GF-D8 (cell line): ENCODE measurements at places on chromosomes 7 and 10.
A peak's percentile ranks its signal among the peaks of the same experiment; 100 is the strongest.

GRCh38 chr7:156780724-156781455, 112.1 kb downstream of the LMBR1 start:
- DNase-seq: peak; percentile 13

DNA sequence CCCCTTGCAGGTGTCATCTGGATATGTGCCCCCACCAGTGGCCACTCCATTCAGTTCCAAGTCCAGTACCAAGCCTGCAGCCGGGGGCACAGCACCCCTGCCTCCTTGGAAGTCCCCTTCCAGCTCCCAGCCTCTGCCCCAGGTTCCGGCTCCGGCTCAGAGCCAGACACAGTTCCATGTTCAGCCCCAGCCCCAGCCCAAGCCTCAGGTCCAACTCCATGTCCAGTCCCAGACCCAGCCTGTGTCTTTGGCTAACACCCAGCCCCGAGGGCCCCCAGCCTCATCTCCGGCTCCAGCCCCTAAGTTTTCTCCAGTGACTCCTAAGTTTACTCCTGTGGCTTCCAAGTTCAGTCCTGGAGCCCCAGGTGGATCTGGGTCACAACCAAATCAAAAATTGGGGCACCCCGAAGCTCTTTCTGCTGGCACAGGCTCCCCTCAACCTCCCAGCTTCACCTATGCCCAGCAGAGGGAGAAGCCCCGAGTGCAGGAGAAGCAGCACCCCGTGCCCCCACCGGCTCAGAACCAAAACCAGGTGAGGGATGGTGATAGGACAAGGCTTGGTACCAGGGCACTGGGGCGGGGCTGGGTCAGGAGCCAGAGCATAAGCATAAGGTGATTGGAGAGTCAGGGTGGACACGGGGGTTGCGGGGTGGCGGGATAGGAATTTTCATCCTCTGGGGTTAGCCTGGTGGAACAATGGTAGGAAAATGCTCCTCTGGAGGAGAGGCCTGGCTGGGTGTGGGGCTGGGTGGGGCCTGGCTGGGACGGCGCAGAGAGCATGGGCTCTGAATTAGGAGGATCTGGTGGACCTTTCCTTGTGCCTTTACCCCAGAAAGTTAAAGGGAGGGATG, 1.9 kb downstream of the ZYX start:
- DNase-seq: no peak

GRCh38 chr10:120667276-120667675, 183.9 kb upstream of the WDR11 start:
- DNase-seq: no peak

DNA sequence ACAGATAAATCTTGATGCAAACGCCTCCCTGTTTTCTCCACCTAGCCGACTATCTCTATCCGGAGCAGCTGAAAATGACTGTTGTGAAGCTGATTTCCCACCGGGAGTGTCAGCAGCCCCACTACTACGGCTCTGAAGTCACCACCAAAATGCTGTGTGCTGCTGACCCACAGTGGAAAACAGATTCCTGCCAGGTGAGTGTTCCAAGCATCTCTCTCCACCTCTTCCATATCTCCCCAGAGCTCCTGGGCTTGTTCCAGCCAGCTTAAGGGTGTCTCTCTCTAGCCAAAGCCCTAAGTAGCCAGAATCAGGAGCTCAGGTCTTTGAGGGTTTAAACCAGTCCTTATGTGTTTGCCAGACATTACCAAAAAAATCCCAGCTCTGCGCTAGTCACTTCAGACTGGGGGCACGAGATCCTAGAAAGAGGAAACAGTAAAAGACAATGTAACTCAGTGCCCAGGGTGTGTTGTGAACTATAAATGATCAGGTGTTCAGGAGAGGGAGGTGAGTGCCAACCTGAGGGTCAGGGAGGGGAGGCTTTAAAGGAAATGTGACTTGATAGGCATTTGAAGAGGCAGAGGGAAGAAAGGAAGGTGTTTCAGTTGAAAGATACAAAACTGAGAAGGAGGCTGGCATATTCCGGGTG, 4.4 kb downstream of the PLAU start:
- no peak for DNase-seq

- no peak for DNase-seq
Observed at GRCh38 chr7:43824963-43825362, 44.4 kb downstream of the MRPS24 start.

GRCh38 chr10:45420453-45421192, 46.6 kb downstream of the ALOX5 start:
- peak; percentile 98 for DNase-seq

GRCh38 chr7:138893258-138893657, 87.9 kb downstream of the KIAA1549 start:
- DNase-seq: no peak

DNA sequence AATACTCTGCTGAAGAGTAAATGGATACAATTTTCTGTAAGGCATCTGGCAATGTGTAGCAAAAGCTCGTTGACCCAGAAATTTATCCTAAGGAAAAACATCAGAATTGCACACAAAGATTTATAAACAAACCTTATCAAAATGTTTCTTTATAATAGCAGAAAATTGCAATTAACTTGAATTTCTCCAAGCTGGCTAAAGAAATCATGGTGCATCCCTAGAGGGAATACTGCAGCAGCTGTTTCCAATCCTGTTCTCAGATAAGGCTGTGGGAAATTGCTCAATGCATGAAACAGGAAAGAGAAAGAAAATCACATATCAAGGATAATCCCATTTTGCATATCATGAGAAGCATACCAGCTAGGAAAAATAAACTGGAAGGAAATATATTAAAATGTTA, 18.7 kb downstream of the TACR2 start:
- DNase-seq: no peak

DNA sequence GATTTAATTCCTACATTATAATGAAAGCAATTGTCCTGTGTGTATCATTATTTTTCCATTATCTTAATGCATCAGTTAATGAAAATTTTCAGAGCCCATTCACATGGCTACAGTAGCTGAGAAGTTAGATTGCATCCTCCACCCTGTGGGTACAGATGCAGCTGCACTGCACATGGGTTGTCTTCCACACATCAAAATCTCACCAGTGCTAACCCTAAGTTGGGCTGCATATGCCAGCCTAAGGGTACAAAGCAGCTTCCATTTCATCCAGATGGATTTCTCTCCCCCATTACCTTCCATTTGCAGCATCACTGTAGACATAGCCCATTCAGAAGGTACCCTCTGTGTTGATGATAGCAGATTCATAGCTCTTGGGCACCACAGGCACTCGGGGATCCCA, 74.7 kb upstream of the WDR11 start:
- no peak for DNase-seq

DNA sequence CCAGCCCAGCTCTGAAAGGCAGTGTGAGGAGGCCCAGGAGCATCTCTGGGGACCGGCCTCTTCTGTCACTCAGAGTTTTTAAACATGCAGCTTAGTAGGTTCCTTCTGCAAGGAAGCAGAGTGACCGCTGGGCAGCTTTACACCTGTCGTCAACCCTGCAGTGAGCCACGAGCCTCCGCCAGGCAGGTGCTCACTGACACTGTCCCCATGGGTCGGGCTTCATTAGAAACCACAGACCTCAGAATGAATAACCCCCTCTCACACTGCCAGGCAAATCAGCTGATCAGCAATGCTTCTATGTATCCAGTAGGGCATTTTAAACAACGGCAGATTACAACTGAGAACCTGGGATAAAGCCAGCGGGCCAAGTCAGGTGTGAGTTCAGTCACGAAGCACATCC, 106.1 kb downstream of the MAD1L1 start:
- no peak for DNase-seq

- peak; percentile 74 for DNase-seq
Observed at GRCh38 chr10:63236113-63236935, 103.2 kb downstream of the NRBF2 start.

GRCh38 chr10:19046679-19047078, 1.9 kb upstream of the MALRD1 start:
- DNase-seq: no peak

DNA sequence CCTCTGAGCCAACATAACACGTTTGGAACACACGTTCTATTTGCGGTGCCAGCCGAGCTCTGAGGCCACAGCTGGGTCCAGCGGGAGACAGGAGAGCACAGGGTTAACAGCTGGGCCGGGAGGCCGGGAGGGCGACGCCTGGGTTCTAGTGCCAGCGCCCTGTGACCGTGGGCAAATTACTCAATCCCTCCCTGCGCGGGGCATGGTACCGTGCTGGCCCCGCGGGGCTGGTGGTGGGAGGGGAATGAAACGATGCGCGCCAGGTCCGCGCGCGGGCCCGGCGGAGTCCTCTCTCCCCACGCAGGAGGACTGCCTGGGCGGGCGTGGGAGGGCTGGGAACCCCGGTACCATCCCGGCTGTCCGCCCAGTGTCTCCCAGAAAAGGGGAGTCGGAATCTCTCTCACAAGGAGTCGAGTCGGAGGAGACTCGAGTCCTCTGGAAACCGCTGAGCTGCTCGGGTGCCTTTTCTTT, 30.4 kb downstream of the LEP start:
- DNase-seq: no peak

GRCh38 chr7:122965306-122965705, 30.2 kb downstream of the TAS2R16 start:
- DNase-seq: no peak

DNA sequence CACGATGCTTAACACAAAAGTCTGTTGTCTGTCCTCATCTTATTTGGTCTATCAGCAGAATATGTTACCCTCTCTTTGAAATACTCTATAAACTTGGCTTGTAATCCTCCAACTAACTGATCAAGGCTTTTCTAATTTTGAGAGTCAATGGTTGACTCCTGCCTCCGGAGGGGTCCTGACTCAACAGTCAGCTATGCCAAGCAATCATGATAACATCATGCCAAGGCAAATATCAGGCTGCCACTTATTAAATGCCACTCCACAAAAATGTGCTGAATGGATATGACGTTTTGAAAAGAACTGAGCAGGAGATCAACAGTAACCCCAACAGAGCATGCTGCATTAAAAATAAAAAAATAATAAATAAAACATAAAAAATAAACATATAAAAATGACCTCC, 116.1 kb downstream of the PARD3 start:
- no peak for DNase-seq

DNA sequence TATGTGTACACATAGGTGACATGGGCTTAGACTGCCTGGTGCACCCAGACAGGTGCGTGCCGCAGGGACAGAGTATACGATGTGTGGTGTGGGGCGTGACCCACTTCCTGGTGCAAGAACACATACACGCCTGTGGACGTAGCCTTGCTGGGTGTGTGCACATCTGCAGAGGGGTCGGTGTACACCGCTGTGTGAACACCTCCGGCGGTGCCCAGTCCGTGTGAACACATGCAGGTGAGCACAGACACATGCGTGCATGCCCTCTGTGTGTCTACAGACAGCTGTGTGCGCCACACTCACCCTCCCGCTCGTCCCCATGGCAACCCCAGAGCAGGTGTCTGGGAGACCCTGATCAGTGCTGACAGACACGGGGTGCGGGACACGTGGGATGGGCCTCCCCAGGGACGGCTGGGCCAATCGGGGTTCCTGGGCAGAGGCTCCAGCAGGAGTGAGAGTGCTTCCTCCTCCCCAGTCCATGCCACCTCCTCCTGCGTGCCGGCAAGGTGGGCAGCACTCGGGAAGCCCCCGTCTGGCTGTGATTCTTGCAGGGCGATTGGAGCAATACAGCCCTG, 23.4 kb downstream of the ELFN1 start:
- no peak for DNase-seq

DNA sequence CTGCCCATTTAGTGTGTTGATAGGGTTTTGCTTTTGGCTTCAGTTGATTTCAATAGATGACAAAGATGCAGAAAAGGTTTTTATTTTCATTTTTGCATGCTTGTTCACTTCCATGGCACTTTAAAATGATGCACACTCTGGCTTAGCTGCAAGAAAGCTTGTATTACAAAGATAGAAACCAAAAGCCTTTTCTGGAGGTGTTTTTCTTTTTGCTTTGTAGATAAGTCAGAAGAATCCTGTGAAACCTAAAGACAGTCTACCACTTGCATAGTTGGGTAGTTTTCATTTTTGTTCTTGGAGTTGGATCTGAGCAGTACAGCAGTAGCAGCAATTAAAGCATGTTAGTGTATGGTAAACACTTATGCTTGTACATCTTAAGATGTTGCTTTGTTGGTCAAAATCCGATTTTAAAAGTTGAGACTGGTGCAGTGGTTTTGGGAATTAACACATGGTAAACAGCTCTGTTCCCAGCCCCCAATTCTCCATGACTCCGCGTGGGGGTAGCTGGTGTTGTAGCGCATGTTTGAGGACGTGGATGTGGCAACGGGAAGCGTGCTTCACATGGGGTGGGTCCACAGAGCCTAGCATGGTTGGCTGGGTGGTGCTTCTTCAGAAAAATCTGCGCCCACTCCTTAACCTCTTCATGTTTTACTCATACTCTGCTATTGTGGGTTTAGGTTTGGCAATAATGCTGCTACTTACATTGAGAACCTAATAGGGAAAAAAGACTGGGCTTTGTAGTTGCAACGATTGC, 19.8 kb downstream of the CCNY start:
- no peak for DNase-seq

GRCh38 chr7:31408140-31408729, 67.7 kb upstream of the NEUROD6 start:
- DNase-seq: no peak

GRCh38 chr10:44742248-44742647, 168.9 kb upstream of the TMEM72 start:
- no peak for DNase-seq

DNA sequence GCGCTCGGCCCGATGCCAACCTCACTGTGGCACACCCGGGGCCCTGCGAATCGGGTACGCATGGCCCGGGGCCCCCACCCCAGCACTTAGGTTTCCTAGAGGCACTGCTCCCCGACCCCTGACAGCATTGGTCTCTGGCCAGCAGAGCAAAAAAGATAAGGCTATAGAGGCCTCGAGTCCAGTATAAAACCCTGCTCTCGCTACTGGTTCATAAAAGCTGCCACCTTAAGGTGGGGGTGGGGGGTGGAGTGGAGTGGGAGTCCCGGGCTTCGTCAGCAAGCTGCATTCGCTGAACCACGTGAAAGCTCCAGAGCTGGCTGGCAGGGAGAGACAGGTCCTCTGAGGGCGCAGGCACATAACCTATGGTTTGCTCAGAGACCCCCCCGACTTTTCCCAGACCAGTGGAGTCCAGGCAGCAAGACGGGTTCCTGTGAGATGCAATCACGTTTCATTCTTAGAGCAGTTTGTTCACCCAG, 1.3 kb downstream of the KAZALD1 start:
- DNase-seq: peak; percentile 34

DNA sequence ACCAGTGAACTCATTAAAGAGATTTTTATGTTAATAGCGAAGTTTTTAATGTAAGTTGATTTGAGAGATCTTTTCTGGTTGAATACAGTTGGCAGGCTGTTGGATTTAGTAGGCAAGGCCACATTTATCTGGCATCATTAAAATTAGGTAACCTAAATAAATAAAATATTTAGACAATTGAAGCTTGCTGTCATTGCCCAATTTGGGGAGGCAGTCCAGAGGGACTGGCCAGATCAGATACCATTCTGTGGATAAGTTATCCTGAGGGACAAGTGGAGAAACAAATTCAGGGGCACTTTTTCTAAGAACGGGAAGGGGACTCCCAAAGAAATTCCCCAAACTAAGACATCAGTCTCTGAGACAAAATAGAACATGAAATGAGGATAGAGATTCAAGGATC, 397.8 kb downstream of the GFRA1 start:
- DNase-seq: no peak

- no peak for DNase-seq
Observed at GRCh38 chr7:149330914-149331567, 69.0 kb downstream of the ZNF783 start.
